ENCODE measurements at places on chromosomes 1 and 21. TPM values are rescaled to one million over a fixed set of nuclear protein-coding genes. Genes with fewer than 3 reads are reported as not detected.

SPRR2A gene
- not detected for total RNA-seq

DNA sequence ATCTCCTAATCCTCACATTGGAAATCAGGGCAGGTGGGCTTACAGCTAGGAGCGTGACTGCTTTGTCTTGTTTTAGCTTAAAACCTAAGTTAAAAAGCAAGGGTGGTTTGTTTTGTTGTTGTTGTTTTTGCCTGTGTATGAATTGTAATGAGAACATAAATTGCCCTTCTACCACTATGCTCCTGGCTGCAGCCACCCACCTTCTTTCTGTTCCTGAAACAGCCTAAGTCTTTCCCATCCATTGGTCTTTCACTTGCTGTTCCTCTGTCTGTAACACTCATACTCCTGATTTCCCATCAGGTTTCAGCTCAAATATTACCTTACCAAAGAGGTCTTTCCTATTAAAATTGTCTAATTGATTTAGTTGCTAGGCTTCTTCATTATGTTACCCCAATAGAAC is 604 bp upstream of the TMEM79 start:
- no peaks in the 10 kb centered on the region for H3K27me3 ChIP-seq
- H3K27ac ChIP-seq = peak overlapping the region; percentile 80
- H3K4me3 ChIP-seq = peak overlapping the region; percentile 87
- H3K36me3 ChIP-seq = peaks cover 4% of the 10 kb centered on the region
- no peak for DNase-seq
- H3K4me1 ChIP-seq = peaks cover 17% of the 10 kb centered on the region

- no peaks in the 10 kb centered on the region for H3K27me3 ChIP-seq
- H3K36me3 ChIP-seq = peaks cover 45% of the 10 kb centered on the region
- no peaks in the 10 kb centered on the region for H3K4me1 ChIP-seq
- H3K27ac ChIP-seq = no peak overlapping the region
- no peak for DNase-seq
- no peak overlapping the region for H3K4me3 ChIP-seq
Measured at GRCh38 chr1:84492726-84493125, 13.5 kb upstream of the SPATA1 start.

DNA sequence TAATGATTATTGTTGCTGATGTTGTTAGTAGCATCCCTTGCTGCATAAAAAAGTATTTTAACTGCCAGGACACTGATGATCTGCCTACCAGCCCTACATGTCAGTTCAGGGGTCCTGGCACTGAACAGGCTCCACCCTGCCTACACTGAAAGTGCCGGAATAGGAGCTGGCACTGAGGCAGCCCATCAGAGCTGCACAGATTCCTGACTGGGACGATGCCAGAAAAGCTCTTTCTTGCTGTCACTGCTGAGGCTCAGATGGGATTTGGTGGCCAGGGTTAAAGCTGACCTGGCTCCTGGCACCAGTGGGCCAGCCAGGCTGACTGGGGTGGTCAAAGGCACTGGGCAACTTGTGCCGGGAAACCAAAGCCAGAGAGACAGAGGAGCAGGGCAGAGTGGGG is 6.2 kb upstream of the DISP3 start:
- no peak for DNase-seq
- no peaks in the 10 kb centered on the region for H3K36me3 ChIP-seq
- H3K27me3 ChIP-seq = peaks cover 3% of the 10 kb centered on the region
- no peaks in the 10 kb centered on the region for H3K4me1 ChIP-seq
- H3K27ac ChIP-seq = no peak overlapping the region

RAD54L gene
- 1.9 TPM for total RNA-seq

DNA sequence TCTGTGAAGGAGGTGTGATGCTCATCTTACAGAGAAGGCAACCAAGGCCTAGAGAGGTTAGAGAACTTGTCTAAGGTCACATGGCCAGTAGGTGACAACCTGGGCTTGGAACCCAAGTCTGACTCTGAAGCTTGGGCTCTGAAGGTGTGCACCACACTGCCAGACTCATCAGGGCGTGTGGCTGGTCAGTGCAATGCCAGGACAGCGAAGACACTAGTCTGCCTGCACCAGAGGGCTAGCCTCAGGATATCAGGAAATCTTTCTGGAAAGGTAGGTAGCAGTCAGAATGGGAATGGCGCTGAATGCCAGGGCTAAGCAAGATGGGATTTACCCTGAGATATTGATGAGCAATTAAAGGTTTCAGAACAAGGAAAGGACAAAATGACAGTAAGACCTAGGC is 34.9 kb downstream of the ELK4 start:
- H3K27me3 ChIP-seq = no peaks in the 10 kb centered on the region
- no peak for DNase-seq
- H3K4me3 ChIP-seq = no peak overlapping the region
- no peak overlapping the region for H3K27ac ChIP-seq

DNA sequence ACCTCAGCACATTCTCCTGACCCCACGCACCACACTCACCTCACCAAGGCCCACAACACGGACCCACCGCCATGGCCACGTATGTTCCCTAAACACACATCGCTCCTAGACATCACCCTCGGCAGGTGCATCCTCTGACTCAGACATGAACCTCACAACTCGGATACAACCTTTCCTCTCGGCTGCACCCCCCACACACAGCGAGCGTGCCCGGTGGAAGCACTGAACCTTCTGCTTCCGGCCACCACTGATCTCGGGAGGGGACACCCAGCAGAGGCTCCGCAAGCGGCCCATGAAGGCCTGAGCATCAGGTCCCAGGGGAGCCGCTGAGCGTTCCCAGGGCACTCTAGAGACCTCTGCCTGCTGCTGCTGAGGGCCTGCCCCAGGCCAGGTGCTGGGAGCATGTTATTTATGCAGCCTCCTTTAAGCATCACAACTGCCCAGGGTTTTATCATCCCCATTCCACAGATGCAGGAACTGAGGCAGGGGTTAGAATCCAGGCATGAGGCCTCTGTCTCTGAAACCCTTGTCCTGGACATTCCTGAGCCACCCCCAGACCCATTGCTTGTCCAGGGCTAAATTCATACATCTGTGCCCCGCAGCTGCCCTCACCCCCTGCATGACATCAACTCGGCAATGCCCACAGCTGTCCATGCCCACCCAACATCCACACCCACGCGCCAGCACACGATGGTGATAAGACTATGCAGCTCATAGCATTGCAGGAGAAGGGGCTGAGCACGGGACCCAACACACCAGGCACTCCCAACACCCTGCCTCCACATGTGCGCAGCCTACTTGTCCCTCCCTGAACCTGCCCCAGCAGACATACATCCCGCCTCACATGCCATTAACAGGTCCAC is 27.0 kb downstream of the SDC3 start:
- no peak overlapping the region for H3K27ac ChIP-seq
- no peaks in the 10 kb centered on the region for H3K36me3 ChIP-seq
- H3K4me3 ChIP-seq = no peak overlapping the region
- no peak for DNase-seq
- peaks cover 22% of the 10 kb centered on the region for H3K4me1 ChIP-seq
- H3K27me3 ChIP-seq = no peaks in the 10 kb centered on the region

Data from astrocyte (in vitro differentiated cells and primary cell).